ENCODE measurements at places on chromosomes 1 and 21.

- DNase-seq, result no peak
Observed at GRCh38 chr1:95048317-95048716, 24.4 kb downstream of the ALG14 start.

GRCh38 chr1:64574301-64574700 is 104.4 kb downstream of the CACHD1 start:
- DNase-seq, result no peak

- peak; percentile 64 for DNase-seq
Observed at GRCh38 chr1:71049951-71050598, 2.5 kb upstream of the PTGER3 start.

DNA sequence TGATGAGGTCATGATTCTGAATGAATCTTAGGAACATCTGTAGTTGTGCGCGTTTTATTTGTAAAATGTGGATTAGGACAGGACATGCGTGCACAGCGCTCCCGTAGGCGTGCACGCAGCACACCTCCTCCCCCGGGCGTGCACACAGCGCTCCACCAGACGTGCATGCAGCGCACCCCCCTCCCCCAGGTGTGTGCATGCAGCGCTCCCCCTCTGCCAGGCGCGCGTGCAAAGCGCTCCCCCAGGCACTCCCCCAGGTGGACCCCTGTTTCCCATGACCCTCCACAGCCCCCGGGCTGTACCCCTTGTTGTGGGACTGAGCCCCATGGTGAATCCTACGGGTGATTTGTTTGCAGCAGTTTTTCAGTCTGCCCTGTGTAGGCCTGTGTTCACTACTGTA is 61.6 kb downstream of the S100B start:
- DNase-seq, result no peak

- peak; percentile 35 for DNase-seq
Observed at GRCh38 chr21:27802816-27803475, 836.1 kb upstream of the ADAMTS5 start.

DNA sequence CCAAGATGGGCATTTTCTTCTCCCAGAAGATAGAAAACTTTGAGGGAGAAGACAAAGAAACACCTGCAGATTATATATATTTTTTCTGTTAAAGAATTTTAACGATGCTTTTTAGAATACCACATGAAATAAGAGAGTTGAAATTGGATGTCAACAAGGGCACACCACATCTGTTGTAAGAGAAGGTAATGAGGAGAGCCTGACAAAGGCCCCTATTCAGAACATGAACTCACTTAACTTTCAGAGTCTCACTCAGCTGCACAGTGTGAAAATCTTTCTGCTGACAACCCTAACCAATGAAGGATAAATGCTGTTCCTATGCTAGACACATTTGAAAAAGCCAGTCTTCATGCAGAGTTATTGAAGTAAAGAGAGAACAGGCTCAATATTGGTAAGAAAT is 7.3 kb downstream of the KRTAP22-2 start:
- no peak for DNase-seq

GRCh38 chr21:21003701-21004100 is 5.5 kb downstream of the NCAM2 start:
- DNase-seq, result peak; percentile 10

DNA sequence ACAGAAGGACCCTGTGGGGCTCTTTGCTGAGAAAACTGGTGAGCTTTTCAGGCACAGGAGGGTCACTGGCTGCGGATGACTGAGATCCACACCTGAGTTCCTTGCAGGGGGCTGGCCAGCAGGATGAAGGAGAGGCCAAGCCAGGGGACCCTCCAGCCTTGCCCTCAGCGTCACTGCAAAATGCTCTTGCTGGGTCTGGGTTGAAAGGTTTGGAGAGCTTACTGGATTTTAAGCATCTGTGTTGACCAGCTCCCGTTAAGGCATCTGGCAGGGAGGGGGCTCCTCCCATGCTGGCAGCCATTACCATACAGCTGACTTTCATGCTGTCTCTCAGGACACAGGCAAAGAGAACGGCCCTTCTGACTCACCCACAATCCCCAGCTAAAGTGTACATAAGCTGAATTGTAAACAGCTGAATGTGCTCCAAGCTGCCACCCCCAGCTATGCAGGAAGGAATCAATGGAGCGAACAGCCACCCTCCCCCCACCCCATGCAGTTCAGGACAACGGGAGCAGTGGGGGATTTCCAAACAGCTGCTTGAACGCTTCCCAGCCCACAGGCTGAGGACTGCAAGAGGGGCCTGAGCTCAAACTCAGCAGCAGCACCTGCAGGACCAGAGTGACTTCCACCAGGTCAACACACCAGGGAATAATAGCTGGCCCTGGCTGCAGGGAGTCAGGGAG is 21.3 kb upstream of the A3GALT2 start:
- DNase-seq, result no peak

- DNase-seq, result no peak
Observed at GRCh38 chr1:30526652-30527345, 196.6 kb downstream of the MATN1 start.

- DNase-seq, result no peak
Observed at GRCh38 chr1:167909691-167910180, 4.2 kb downstream of the ADCY10 start.

- DNase-seq, result no peak
Observed at GRCh38 chr1:33876970-33877650, 13.2 kb downstream of the HMGB4 start.

DNA sequence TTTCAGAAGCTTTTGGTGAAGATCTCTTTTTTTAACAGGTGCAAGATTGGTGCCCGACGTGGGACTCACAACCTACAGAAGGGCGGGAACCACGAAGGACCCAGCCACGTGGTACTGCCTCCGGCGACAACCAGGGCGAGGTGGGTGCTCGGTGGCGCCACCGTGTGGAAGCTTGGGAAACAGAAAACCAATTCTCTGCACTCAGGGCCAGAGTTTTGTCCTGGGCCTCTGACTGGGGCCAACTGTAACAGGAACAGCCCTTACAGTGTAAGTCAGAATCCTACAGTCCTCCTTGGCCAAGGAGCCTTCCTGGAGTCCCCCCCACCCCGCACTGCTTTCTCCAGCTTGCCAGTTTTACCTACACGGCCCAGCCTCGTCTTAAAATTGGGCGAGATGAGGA is 11.6 kb upstream of the S100A7A start:
- peak; percentile 46 for DNase-seq

- no peak for DNase-seq
Observed at GRCh38 chr1:94385308-94385929, 32.8 kb upstream of the ABCD3 start.

- no peak for DNase-seq
Observed at GRCh38 chr1:206859082-206859521, 6.3 kb upstream of the IL20 start.

GRCh38 chr1:54609301-54609921 is 13.9 kb downstream of the FAM151A start:
- DNase-seq, result no peak

DNA sequence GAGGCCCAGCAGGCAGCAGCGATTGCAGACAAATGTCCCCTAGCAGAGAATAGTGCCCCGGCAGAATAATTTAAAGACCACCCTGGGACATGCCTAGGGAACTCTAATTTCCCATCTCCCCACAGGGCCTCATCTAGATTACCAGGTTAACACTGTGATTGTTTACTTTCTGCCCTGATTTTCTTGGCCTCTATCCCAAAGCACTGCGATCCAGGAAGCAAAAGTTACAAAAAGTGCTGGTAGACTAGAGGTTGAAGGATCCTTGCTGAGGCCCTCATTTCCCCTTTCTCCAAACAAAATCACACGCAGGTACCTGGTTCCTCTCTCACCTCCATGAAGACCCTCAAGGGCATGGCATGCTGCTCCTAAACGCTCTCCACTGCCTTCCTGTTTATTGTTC is 229.7 kb downstream of the C1orf94 start:
- DNase-seq, result no peak

- no peak for DNase-seq
Observed at GRCh38 chr1:154581766-154582165, 14.2 kb downstream of the CHRNB2 start.

DNA sequence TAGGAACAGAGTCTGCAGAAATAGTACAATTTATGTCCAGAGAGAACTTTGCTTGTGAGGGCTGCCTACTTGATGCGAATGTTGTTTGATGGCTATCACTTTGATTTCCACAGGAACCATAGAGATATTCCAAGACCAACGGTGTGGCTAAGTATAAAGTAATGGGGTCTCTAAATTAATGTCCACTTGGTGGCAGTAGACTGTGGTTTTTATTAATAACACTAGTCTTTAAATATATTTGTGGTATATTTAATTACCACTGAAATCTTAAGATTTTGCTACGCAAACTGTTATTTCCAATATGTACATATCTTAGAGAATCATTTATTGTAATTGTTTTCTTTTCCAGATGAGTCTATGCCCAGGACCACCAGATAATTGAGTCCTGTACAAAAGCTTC is 647.9 kb downstream of the PLA2G4A start:
- DNase-seq, result no peak

DNA sequence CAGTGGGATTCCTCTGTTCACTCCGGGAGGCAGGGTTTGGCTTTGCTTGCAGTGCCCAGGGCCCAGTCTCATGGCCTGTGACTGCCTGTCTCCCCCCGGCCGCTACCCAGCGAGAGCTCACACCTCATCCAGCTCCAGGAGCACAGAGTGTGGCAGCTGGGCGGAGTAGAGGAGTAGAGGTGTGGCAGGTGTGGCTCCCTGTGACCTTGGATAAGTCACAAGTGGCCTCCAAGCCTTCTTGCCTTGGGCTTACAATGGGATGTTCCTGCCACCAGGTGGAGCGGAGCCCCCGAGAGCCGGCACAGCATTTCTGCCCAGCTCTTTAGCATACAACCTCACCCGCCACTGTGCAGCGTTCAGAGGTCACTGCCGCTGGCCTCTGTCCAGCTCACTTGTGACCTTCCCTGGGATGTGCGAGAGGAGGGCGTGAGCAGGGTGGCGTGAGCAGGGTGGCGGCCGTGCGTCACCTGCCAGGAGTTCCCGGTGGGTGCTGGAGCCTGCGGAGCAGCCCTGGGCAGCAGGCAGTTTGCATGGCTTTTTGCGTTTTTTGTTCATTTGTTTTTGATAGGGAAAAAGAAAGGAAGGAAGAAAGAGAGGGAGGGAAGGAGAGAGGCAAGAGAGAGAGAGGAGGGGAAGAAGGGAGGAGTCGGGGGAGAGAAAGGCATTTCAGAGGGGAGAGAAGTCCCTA is 42.4 kb downstream of the CRYAA start:
- no peak for DNase-seq

DNA sequence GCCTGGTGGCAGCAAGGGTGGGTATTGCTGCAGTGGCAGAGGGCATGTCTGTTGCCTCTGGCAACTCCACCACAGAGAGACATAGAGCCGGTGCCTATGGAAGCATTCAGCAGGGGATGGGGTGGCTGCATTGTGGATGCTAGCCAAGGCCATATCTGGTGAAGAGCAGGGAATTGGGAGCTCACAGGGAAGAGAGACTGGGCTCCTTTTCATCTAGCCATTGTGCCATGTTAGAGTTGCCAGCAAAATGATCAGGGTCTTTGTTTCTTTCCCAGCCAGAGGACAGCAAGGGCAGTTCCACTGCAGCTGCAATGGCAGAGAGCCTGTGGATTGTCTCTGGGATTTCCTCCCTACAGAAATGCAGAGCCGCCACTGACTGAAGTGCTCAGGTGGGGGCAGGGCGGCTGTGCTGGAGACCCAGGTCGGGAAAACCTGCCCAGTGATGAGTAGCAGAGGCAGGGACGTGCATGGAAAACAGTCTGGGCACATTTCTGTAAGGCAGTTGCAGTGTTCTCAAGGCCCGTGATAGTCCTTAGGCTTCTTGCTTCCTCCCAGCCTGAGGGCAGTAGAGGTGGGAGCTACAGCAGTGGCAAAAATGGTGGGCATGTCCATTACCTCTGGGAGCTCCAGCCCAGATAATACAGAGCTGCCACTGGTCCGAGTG is 40.2 kb upstream of the CYP4X1 start:
- DNase-seq, result no peak

DNA sequence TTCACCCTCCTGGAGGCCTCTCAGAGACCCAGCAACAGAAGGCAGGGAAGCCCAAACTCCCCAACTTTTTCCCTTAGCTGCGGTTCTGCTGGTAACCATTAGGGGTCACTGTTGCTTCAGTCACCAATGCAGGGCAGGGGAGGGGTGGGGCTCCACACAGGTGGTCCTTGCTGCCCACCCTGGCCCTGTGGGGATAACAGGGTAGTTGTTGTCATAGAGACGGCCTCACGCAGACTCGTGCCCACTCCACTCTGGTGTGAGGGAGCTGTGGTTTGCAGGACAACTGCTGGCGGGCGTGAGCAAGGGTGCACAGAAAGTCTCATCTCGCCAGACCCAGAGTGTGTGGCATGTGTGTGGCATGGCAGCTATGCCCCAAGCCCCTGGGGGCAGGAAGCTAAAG is 19.9 kb downstream of the INSRR start:
- peak; percentile 49 for DNase-seq

- no peak for DNase-seq
Observed at GRCh38 chr1:69524015-69524414, 43.7 kb upstream of the LRRC7 start.
